Fibroblast of skin of left quadriceps (primary cell): ENCODE measurements at places on chromosomes 1 and 21.

- DNase-seq, result no peak
Measured at GRCh38 chr1:40792036-40792435, 8.4 kb downstream of the KCNQ4 start.

- no peak for DNase-seq
Measured at GRCh38 chr1:211210052-211210451, 49.1 kb upstream of the RCOR3 start.

DNA sequence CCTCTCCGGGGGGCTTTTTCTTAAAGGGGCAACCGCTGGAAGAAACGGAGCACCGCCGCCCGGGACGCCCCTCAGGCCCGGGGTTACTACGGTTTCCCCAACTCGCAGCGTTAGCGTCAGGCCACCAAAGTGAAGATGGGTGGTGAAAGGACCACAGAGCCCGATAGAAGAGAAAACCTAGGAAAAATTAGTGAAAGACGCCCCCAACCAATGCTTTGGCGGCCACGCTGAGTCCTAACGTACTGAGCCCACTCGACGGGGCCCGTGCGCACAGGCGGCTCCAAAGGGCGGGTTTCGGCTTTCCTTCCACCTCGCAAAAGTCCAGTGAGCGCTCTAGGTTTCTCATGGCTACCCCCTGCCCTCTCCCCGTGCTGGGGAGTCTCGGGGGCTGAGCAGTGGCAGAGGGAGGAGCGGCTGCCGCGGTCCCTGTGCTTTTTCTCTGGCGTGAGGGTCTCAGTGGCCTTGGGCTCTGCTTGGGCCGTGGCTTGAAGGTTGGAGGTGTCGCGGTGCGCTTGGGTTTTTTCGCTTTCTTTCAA is 12.2 kb upstream of the SPEN start:
- DNase-seq, result no peak

DNA sequence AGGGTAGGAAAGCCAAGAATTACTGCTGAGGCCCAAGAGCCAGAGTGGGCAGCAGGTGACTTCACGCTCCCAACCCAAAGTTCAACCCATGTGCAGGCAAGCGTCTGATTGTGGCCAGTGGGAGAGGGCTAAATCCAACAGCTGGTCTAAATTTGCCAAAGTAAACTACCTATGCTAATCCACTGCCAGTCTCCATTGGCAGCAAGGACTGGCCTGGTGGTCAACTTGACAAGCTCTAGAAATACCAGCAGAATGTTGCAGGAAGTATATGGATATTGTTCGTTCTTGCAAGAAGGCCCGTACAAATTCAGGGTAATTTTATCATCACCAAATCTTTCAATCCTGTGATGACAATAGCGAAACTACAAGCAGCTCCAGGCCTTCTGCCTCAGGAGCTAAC is 1.5 kb downstream of the TMEM63A start:
- DNase-seq, result no peak

DNA sequence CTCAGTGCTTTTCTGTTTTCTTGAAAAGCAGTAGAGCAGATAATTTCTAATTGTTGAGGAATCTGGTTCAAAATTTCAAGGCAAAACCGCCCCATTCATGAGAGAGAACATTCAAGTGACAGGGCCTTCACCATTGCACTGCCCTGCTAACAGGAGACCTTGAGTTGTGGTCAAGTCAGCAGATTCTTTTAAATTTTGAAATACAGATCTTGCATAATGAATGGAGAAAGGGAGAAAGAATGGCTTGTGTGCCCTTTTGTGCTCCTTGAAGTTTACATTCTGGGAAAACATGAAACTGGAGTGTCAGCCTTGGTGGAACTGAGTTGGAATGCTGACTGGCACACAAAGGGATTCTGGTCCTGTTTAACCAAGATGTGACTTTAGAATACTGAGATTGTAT is 164.5 kb upstream of the UBE2U start:
- no peak for DNase-seq

GRCh38 chr1:237527761-237528160 is 363.0 kb downstream of the ZP4 start:
- no peak for DNase-seq

DNA sequence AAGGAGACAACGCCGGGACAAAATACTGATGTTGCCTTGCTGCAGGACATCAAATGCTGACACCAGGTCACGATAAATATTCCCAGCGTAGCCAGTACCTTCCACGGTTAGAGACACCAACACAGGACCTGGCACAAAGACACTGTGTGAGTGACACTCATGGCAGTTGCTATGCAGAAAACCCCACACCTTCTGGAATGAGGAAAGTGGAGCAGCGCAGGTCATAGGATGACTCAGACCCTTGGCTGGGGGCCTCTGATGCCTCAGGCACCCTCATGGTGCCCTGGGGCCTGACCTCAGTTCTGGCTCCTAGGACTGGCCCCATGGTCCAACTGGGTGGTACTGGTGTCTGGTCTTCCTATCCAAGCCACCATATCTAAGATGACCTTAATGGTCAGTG is 7.0 kb downstream of the DCST2 start:
- no peak for DNase-seq

GRCh38 chr1:42340901-42341300 is 5.9 kb upstream of the FOXJ3 start:
- DNase-seq, result no peak

GRCh38 chr1:106223213-106223612 is 833.3 kb upstream of the PRMT6 start:
- DNase-seq, result no peak

DNA sequence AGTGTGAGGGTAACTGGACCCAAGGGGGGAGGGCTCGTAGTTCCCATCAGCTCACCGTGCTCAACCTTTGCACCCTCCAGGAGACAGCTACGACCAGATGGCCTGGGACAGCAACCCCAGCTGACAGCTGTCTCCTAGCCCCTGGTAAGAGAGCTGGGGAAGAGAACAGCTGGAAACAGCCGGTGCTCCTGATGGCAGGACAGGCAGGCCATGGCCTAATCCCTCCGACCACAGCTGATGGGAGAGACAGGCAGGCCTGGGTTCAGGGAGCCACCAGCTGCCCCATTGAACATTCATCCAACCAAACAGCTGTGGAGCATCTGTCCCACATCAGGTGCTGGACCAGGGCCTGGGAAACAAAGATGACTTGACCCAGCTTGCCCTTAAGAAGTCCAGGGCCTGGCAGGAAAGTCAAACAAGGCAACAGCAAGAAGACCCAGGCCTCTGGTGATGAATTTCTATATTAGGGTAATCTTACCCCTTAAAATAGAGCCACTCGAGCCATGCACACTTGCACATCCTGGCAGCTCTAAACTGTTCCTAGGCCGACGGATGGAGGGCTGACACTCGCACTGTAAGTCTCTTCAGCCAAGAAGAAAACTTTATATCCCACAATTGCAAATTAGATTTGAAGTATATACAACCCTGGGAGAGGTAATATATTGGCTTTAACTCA is 12.2 kb downstream of the OLFML2B start:
- DNase-seq, result no peak

GRCh38 chr21:45411810-45412206 is 6.8 kb downstream of the COL18A1 start:
- no peak for DNase-seq

DNA sequence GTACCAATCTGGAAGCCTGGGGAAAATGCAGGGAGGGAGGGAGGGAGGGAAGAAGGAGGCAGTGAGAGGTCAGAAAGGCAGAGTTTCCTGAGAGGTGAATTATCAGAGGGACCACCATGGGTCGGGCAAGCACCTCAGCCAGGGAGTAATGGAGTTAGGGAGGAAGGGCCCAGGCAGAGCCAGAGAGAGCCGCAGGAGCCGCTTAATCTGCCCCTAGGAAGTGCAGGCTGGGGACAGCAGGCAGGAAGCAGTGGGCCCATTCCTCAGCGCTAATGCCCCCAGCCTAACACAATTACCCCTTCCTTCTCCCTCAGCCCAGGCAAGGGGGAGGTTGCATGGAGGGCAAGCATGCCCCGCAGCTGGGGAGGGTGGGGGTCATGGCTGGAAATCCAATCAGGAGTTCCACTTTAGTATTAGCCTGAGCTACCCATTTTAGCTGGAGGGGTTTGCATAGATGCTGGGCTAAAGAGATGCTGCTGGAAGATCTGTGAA is 109.0 kb downstream of the TMEM53 start:
- no peak for DNase-seq

- DNase-seq, result no peak
Measured at GRCh38 chr1:96968983-96969382, 247.4 kb downstream of the PTBP2 start.

DNA sequence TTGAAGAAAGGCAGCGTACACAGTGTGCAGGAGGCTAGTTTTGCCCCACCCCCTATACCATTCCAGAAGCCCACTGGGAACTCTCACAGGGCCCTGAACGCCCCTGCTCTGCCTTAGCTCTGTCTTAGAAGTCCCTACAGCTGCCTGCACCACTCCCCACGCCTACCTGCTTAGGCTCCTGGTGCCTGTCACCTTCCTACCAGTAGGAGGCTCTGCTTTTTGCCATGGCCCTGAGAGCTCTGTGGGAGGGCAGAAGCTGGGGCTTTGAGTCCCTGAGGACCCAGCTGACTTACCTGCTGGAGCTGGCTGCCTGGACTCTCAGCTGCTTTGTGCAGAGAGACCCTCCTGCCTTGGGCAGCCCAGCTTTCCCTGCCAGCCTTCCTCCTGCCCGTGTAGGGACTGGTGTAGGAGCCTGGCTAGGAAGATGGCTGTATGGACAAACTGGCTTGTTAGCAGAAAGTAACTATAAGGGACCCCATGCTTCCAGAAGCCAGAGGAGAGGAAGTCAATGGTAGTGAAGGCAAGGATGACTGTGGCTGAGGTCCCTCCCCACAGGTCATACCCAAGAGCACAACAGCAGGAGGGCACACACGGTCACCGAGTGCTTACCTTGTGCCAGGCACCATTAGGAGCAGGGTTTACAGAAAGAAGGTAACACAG is 9.8 kb upstream of the CELSR2 start:
- no peak for DNase-seq

- DNase-seq, result no peak
Measured at GRCh38 chr1:14897547-14897946, 256.0 kb upstream of the TMEM51 start.
